PC-9 (cell line): ENCODE measurements at places on chromosomes 7 and 10. TPM values are rescaled to one million over a fixed set of nuclear protein-coding genes. Genes with fewer than 3 reads are reported as not detected.

DNA sequence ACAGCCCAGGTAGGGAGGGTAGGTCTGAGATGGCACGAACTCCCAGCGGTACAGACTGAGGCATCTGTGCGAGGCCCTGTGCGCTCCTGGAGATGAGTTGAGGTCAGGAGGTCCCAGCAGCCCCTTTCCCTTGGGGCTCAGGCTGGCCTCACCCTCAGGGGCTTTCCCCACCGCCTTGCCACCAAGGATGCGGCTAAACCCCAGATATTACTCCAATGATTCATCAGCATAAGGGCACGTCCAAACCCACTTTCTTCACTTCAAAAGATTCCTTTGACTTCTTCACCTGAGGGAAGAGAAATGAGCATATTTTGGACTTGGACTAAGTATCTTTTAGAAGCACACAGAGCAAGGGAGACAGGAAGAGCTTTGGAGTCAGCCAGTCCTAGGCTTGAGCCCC, 20.3 kb downstream of the UROS start:
- no peak for DNase-seq

DNA sequence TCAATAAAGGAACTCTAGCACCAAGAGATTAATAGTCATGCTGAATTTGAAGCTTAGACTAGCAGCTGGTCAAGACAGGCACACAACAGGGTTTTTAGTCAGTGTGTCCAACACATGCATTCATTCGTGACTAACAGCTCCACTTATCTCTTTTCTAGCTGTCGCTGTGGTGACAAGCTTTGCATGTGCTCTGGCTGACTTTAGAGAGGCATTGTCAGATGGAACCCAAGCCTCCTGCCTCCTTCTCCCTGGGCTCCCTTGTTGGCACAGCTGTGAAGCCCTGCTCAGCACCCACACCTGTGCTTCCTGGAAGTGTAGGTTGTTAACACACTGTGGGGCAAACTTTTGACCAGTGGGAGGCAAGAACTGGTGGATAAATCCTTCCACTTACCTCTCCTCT, 9.8 kb upstream of the AGK start:
- DNase-seq: no peak

DNA sequence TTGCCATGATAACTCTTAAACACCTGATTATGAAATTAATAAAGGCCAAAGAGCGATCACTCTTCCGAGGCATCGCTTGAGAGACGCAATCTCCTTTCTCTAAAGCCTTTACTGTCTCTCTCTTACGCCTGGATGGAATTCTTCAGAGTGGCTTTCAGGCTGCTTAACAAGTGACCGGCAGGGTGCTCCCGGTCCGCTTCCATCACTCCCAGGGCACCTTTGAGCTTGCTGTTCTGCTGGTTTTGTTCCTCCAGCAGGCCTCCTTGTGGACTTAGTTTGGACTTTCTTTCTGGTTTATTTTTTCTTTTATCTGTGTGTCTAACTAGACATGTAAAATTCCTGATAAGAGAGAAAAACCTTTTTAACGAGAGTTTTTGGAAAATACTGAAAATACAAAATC, 60.9 kb downstream of the MRPL32 start:
- no peak for DNase-seq

The GTPBP10 gene
- total RNA-seq: 29.3 and 36.7 TPM in 2 replicates

DNA sequence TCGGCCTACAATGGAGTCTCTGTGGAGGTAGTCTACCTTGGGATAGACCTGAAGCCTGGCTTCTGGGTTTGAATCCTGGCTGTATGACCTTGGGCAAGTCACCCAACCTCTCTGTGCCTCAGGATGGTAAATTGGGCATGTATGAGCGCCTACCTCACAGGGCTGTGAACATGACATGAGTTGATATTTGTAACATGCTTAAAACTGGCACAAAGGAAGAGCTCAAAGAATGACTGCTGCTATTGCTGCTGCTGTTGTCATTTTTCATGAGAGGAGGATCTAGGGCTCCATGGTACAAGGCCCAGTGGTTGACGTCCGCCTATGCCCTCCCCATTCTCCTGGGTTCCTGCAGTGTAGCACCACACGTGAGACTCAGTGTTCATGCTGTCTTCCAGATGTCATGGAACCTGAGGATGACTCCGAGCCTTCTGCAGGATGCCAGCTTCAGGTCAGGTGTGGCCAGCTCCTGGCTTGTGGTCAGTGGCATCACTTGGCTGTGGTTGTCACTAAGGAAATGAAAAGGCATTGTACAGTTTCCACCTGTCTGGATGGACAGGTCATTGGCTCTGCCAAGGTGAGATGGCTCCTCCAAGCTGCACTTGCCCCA, 95.0 kb downstream of the WDFY4 start:
- no peak for DNase-seq

DNA sequence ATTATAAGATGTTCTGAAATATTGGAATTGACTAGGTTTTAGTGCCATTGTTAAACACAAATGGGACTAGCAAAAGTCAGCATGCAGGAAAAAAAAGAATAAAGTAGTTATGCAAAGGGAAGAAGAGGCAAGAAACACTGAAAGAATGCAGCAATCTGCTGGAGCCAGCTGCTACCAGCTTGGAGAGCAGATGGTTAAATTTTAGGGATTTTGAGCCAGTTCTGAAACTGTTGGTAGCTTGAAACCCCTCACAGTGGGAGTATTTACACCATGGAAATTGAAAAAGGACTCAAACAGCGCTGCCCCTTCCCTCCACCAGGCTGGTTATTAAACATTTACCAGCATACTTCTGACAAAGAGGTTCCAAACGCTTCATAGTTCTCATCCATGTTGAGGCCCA, 41.0 kb downstream of the SCRN1 start:
- no peak for DNase-seq

- DNase-seq: no peak
Observed at GRCh38 chr7:139772873-139773272, 4.9 kb downstream of the HIPK2 start.

DNA sequence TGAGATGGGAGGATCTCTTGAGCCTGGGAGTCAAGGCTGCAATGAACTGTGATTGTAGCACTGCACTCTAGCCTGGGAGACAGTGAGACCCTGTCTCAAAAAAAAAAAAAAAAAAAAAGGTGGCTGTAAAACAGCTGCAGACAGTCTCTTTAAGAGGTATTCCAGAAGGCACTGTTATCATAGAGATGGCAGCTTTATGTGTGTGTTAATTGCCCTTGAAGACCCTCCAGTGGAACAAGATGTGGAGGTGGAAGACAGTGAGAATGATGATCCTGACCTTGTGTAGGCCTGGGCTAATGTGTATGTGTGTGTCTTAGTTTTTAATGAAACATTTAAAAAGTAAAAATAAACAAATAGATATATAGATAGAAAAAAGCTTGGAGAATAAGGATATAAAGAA, 66.0 kb downstream of the ZNF487 start:
- DNase-seq: no peak

DNA sequence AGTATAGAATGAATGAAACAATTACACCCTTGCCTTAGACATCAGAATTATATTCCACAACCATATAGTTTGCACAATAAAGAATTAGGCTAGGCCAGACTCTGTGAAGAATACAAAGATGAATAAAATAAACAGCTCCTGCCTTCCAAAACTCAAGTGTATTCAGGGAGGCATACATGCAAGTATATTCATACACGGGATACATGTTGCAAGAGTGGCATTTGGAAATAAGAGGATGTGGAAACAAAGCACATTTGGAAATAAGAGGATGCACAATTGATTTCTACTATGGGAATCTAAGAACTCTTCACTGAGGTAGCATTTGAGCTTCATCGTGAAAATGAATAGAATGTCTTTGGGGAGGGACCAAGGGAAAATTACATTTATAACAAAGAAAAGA, 27.0 kb upstream of the TMEM26 start:
- no peak for DNase-seq

GRCh38 chr10:43222210-43222720, 44.6 kb downstream of the RASGEF1A start:
- DNase-seq: no peak

DNA sequence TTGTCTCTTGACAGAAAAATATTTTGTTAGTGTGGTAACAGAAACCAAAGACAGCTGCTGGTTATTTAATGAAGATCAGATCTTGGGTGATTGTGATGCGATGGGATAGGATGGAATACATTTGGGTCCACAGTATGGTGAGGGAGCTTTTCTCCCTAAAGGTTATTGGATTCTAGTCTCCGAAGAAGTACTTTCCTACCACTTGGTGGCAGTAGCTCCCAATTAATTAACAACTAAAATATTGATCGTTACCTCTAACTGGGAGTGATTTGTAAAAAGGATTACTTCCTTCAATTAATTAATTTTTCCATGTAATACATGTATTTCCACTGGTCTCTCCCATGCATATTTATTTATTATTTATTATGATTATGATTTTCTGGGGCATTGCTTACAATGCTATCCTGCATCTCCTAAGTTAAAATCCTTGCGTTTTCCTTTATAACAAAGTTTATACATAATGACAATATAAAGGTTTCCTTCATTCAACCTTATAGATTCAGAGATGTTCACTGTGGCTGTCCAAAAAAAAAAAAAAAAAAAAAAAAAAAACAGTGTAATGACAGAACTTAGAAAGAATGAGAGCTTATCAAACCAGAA, 25.6 kb downstream of the TMEM196 start:
- DNase-seq: no peak

The TTYH3 gene
- 109 and 114 TPM in 2 replicates for total RNA-seq

The TMEM176A gene
- not detected in 2 replicates for total RNA-seq

The C10orf67 gene
- total RNA-seq: 1.2 and 1.3 TPM in 2 replicates
